ENCODE measurements at places on chromosomes 3 and 15. TPM values are rescaled to one million over a fixed set of nuclear protein-coding genes. Genes with fewer than 3 reads are reported as not detected.

Gene COPG1
- total RNA-seq: 165 TPM

Gene SKOR1
- total RNA-seq: 1.2 TPM

- no peaks in the 10 kb centered on the region for H3K27me3 ChIP-seq
- no peak overlapping the region for H3K27ac ChIP-seq
- no peak overlapping the region for H3K4me3 ChIP-seq
- no peaks in the 10 kb centered on the region for H3K4me1 ChIP-seq
- H3K36me3 ChIP-seq: no peaks in the 10 kb centered on the region
Measured at GRCh38 chr3:74636981-74637380, 22.5 kb upstream of the CNTN3 start.

DNA sequence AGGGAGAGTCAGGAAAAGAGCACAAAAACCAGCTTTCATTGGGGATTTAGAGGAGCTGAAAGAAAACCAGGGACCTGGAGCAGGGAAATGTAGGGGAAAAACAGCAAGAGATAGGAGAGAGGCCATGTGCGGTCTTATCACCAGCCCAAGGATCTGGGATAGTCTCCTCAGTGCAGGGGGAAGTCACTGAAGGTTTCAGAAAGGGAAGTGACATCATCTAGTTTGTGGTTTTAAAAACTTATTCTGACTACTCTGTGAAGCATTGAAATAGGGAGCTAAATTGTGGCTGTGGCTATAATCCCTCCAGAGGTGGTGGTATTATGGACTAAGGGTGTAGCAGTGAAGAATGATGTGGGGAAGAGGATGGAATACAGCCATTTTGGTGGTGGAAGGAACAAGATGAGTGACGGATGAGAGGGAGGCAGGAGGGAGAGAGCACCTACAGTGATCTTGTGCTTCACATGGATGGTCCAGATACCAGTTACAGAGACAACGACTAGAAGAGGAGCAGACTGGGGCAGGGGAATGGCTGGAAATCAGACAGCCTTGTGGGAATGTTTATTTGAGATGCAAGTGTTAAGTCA lies 72.7 kb downstream of the HMG20A start:
- no peak for DNase-seq
- no peaks in the 10 kb centered on the region for H3K4me1 ChIP-seq
- no peaks in the 10 kb centered on the region for H3K36me3 ChIP-seq
- no peak overlapping the region for H3K27ac ChIP-seq

DNA sequence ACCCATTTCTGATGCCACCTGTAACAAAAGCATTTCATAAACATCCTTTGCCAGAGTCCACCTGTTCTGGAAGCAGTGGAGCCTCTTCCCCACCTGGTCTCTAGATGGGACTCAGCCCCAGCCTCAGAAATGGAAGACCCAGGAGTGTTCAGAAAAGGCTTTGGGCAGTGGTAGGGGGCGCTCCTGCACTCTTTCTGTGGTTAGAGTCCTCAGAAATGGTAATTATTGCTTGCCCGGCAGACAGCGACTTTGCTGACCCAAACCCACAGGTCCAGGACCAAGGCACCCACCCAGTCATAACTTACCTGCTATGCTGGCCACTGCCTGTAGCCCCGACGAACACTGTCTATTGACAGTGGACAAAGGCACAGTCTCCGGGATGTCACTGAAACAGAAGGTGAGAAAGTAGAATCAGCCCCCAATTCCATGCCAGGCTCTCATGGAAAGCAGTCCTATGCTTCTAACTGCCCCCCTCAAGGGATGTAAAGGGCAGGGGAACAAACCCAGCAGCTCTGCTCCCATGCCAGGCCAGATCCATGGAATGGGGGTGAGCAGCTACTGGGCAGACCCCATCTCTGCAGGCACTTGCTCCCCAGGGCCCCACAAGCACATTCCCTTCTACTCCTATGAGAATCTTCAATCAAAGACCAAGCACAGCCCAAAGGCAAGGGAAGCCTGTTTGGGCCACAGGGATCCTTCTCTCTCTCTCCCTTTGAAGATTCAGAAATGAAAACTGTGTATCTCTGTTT lies 5.1 kb downstream of the ACAA1 start:
- DNase-seq: peak; percentile 31
- H3K4me3 ChIP-seq: no peak overlapping the region
- H3K27ac ChIP-seq: no peak overlapping the region

- H3K27ac ChIP-seq: no peak overlapping the region
- H3K4me1 ChIP-seq: no peaks in the 10 kb centered on the region
- H3K4me3 ChIP-seq: no peak overlapping the region
- H3K36me3 ChIP-seq: no peaks in the 10 kb centered on the region
- no peaks in the 10 kb centered on the region for H3K27me3 ChIP-seq
- DNase-seq: no peak
Measured at GRCh38 chr3:77707281-77707680, 667.4 kb downstream of the ROBO2 start.

DNA sequence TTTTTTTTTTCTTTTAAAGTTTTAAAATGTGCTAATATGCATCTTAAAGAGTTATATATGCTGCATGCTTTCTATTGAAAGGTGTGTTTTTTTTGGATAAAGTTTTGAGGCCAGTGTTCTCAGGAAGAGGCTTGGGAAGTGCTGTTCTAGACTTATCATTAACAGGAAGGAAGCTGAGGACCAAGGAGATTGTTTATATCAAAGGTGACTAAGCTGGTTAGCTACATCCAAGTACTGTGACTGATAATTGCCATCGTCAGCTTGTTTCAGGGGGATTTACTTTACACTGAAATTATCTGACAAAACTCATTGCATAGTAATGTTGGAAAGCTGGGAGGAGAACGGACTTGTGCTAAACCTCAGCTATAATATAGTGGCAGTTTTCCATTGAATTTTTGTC lies 36.3 kb upstream of the UTS2B start:
- no peak overlapping the region for H3K27ac ChIP-seq
- H3K27me3 ChIP-seq: no peaks in the 10 kb centered on the region
- H3K36me3 ChIP-seq: no peaks in the 10 kb centered on the region
- DNase-seq: no peak

- H3K4me3 ChIP-seq: no peak overlapping the region
- DNase-seq: no peak
- H3K36me3 ChIP-seq: peaks cover 51% of the 10 kb centered on the region
- no peaks in the 10 kb centered on the region for H3K27me3 ChIP-seq
- H3K27ac ChIP-seq: no peak overlapping the region
Measured at GRCh38 chr3:51478630-51479029, 21.2 kb downstream of the DCAF1 start.

Data from Peyer's patch (tissue), 4 donors.